T-helper 17 cell (primary cell): ENCODE measurements at places on chromosomes 5 and 9.

DNA sequence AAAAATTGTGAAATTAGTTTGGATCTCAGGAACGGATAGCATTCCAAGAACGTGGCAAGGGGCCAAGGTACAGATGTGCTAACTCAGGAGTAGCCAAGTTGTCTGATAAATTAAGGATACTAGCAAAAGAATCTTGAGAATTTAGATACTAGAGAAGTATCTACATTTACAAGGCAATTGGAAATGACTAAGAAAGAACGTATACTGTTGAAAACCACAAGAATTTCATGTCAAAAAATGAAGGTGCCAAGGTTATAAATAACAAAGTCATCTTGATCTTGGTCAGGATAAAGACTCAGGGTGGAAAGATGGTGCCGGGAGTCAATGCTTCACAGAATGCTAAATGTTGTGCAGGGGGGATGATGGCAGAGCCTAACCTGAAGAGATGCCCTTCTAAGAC, 19.2 kb downstream of the CAPSL start:
- DNase-seq, result no peak
- peaks cover 2% of the 10 kb centered on the region for H3K36me3 ChIP-seq
- peaks cover 7% of the 10 kb centered on the region for H3K4me1 ChIP-seq
- H3K27me3 ChIP-seq, result no peaks in the 10 kb centered on the region

- no peak for DNase-seq
- no peaks in the 10 kb centered on the region for H3K4me1 ChIP-seq
- no peak overlapping the region for H3K4me3 ChIP-seq
- H3K27me3 ChIP-seq, result no peaks in the 10 kb centered on the region
- no peak overlapping the region for H3K27ac ChIP-seq
These were observed 256.5 kb upstream of the ZNF608 start for GRCh38 chr5:125002727-125003598.

DNA sequence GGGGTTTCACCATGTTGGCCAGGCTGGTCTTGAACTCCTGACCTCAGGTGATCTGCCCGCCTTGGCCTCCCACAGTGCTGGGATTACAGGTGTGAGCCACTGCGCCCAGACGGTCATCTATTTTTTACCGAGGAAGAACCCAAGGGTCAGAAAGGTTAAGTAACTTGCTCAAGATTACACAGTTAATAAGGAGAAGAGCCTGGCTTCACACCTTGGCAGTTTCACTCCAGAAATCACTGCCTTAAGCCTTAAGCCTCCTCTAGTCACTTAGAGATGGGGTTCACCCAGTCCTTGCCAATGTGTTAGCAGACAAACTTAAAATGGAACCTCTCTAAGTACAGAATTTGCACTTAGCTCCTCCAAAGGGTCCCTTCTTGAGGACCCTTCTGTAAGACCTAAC, 116.3 kb downstream of the PTTG1 start:
- H3K36me3 ChIP-seq, result no peaks in the 10 kb centered on the region
- no peaks in the 10 kb centered on the region for H3K27me3 ChIP-seq
- DNase-seq, result no peak
- no peak overlapping the region for H3K4me3 ChIP-seq
- H3K27ac ChIP-seq, result no peak overlapping the region
- no peaks in the 10 kb centered on the region for H3K4me1 ChIP-seq

- H3K36me3 ChIP-seq, result peaks cover 7% of the 10 kb centered on the region
- H3K4me1 ChIP-seq, result no peaks in the 10 kb centered on the region
- no peak overlapping the region for H3K27ac ChIP-seq
- no peak for DNase-seq
- H3K27me3 ChIP-seq, result peaks cover 51% of the 10 kb centered on the region
- no peak overlapping the region for H3K4me3 ChIP-seq
These were observed 48.6 kb upstream of the SH3PXD2B start for GRCh38 chr5:172502969-172503368.

DNA sequence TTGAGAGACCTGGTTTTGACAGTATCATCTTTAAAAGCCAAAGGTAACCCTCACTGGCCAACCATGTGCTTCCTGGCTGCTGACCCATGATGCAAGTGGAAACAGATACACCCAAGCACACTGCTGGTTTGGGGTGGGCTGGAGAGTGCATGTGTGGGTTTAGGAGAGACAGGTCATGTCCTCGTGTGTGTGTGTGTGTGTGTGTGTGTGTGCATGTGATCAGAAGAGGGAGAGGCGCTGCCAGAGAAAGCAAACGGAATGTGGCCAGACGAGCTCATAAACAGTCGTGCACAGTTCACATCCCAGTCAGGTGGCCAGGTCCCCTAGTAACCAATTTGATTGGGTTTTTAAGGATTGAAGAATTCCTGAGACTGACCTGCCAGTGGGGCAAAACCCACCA, 112.8 kb upstream of the ICE1 start:
- H3K4me3 ChIP-seq, result no peak overlapping the region
- no peaks in the 10 kb centered on the region for H3K27me3 ChIP-seq

DNA sequence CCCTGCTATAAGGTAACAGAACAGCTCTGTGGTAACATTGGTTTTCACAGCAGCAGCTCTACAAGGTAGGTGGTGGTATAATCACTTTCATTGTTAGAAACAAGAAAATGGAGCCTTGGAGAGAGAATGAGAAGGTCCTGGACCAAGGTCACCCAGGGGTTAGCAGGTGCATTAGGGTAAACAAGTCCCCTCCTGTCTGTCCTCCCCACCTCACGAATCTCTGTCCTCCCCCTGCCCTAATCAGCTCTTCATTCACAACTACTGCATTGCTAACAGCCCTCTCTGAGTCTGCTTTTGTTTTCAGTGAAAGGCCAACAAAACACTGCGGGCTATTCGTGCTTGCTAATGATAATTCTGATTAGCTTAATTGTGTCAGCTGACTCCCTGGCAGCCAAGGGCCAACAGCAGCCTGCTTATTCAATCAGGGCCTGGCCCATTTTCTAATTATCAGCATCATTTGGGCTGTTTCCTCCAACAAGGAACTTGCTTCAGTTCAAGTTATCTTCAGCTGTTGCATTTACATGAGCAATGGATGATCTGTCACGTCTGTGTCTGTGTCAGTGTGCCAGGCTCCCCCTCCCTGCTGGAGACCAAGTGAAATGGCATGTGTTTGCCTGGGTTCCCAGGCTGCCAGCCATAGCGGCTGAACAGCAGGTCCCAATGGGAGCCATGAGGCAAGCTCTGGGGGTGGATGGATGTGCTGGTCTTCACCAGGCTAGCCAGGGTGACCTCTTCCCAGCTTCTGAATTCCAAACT, 56.7 kb upstream of the EQTN start:
- H3K27ac ChIP-seq, result no peak overlapping the region
- H3K36me3 ChIP-seq, result no peaks in the 10 kb centered on the region
- no peak for DNase-seq
- no peaks in the 10 kb centered on the region for H3K27me3 ChIP-seq

- DNase-seq, result no peak
- peaks cover 13% of the 10 kb centered on the region for H3K4me1 ChIP-seq
- no peak overlapping the region for H3K4me3 ChIP-seq
- H3K27ac ChIP-seq, result no peak overlapping the region
These were observed 8.9 kb downstream of the NSUN2 start for GRCh38 chr5:6623941-6624340.

GRCh38 chr5:77066184-77066583, 20.9 kb downstream of the ZBED3 start:
- DNase-seq, result no peak
- H3K27ac ChIP-seq, result no peak overlapping the region
- peaks cover 14% of the 10 kb centered on the region for H3K36me3 ChIP-seq
- peaks cover 11% of the 10 kb centered on the region for H3K4me1 ChIP-seq
- no peaks in the 10 kb centered on the region for H3K27me3 ChIP-seq

GRCh38 chr9:87267251-87268070, 230.2 kb upstream of the DAPK1 start:
- DNase-seq, result no peak
- H3K27ac ChIP-seq, result no peak overlapping the region
- peaks cover 3% of the 10 kb centered on the region for H3K4me1 ChIP-seq
- H3K27me3 ChIP-seq, result peaks cover 5% of the 10 kb centered on the region

DNA sequence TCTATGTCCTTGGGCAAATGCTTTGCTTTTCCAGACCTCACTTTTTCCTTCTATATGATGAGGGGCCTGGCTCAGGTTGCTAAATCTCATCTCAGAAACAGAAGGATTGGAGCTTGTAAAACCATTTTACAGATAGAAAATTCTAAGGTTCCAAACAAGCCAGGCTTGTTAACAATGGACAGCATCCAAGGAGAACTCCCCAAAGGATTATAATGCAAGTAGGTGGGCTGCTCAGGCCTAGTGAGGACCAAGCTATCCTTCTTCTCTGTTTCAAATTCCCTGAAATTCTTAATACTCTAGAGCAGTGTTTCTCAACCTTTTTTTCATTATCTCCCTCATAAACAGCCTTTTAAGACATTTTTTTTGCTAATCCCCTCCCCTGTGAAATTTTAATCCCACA, 269.8 kb downstream of the TMEM38B start:
- no peak overlapping the region for H3K4me3 ChIP-seq
- H3K4me1 ChIP-seq, result no peaks in the 10 kb centered on the region
- no peak for DNase-seq
- H3K27me3 ChIP-seq, result no peaks in the 10 kb centered on the region

GRCh38 chr5:107313098-107313497, 357.6 kb downstream of the EFNA5 start:
- DNase-seq, result no peak
- no peak overlapping the region for H3K4me3 ChIP-seq
- no peaks in the 10 kb centered on the region for H3K36me3 ChIP-seq

DNA sequence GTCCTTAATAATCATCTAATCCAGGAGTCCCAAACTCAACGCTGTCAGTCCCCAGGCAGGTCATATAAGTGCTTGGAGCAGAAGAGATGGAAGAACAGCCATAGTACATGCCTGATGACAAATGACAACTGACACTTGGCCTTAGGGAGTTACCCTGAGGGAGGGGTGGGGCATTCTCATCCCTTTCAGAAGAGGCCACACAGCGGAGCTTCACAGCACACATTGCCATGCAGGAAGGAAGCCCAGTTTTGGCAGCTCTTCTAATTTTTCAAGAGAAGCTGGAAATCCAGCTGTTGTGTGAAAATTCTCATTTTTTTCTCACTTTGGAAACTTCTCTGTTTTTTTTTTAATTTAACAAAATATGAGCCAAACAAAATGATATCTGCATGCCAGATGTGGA, 89.0 kb downstream of the ASTN2 start:
- no peak overlapping the region for H3K4me3 ChIP-seq
- no peaks in the 10 kb centered on the region for H3K27me3 ChIP-seq
- H3K36me3 ChIP-seq, result no peaks in the 10 kb centered on the region
- no peaks in the 10 kb centered on the region for H3K4me1 ChIP-seq

GRCh38 chr5:58326022-58326421, 133.9 kb downstream of the PLK2 start:
- no peak overlapping the region for H3K4me3 ChIP-seq
- peaks cover 24% of the 10 kb centered on the region for H3K27me3 ChIP-seq
- H3K27ac ChIP-seq, result no peak overlapping the region
- H3K36me3 ChIP-seq, result no peaks in the 10 kb centered on the region

DNA sequence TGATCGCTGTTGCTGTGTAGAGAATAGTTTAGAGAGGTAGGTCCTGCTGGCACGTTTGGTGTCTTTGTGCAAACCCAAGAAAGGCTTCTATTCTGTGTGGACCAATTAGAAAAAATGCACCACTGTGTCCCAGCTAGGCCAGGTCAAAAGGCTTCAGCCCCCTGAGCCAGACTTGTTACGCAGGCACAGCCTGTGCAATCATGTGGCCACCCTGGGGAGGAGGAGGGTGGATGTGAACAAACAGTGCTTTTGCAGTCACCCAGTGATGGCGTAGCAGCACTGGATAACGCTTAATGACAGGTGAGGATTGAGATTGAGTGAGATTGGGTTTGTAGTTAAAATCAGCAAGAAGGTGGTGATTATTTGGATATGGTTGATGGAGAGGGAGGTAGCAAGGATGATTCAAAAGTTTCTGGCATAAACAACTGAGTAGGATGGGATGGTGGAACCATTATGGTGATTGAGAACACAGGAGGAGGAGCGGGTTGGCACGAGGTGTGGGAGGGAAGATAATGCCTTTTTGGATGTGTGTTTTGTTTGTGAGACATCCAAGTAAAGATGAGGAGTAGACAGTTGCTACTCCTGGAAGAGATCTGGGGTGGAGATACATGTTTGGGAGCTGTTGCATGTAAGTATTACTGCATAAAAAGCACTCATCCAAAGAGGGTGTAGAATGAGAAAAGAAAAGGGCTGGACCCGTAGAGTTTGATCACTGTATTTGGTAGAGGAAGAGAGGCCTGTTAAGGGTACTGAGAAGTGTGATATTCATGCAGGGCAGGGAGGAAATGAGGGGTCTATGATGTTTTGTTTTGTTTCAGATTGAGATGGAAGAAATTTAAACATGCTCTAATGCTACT, 6.7 kb downstream of the GCNT1 start:
- peaks cover 17% of the 10 kb centered on the region for H3K4me1 ChIP-seq
- H3K36me3 ChIP-seq, result peaks cover 10% of the 10 kb centered on the region
- H3K27me3 ChIP-seq, result no peaks in the 10 kb centered on the region
- H3K4me3 ChIP-seq, result no peak overlapping the region
- peak overlapping the region; percentile 12 for H3K27ac ChIP-seq

DNA sequence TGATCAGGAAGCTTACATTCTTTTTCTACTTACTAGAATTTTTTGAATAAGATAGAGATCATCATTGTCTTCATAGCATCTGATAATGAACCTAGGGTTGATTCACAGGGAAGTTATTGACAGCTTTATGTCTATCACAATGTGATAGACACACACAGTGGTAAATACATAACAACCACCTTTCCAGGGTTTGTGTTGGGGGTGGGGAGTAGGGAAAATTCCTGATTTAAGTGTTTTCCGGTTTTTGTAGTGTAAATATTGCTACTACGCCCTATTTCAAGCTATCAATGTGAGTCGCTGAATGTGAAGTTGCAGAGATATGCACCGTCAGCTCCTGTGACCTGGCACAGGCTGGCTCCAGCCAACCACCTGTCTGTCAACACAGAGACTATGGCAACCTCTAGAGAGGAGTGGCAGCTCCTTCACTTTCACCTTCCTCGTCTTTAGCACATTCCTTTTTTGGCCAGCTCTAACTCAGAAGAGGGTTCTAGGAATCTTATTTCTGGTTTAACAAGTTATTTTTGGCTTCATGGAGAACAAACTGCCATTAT, 224.9 kb downstream of the MAT2B start:
- H3K4me1 ChIP-seq, result no peaks in the 10 kb centered on the region
- no peaks in the 10 kb centered on the region for H3K36me3 ChIP-seq
- DNase-seq, result no peak
- no peak overlapping the region for H3K4me3 ChIP-seq
- H3K27ac ChIP-seq, result no peak overlapping the region

DNA sequence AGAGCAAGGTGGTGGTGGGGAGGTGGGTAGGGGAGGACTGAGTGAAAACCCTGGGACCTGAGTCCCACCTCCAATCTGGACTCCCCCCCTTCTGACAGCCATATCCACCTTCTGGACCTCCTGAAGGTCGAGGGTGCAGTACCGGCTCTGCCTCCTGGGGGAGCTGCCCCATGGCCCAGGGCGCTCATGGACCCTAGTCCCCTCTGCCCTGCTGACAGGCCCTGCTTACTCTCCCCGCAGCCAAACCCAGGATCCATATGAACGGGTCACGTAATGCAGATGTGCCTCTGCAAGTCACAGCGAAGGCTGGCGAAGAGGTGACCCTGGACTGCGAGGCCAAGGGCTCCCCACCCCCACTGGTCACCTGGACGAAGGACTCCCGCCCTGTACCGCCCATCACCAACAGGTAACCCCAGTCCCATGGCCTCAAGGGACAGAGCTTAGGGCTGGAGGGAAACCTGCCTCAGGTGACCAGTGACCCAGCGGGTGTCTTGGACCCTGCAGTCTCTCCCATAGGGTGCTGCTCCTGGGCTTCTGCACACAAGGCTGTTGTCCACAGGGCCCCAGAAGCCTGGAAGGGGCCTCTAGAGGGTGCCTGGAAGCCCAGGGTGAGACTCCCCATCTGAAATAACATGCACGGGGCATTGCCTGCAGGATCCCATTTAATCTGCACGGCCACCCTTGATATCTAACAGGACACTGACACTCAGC, 61.7 kb downstream of the HMCN2 start:
- DNase-seq, result no peak
- H3K27ac ChIP-seq, result no peak overlapping the region
- H3K4me1 ChIP-seq, result peaks cover 2% of the 10 kb centered on the region
- no peak overlapping the region for H3K4me3 ChIP-seq
